Dorsolateral prefrontal cortex (tissue), 122 donors: ENCODE measurements at places on chromosomes 4 and X. TPM values are rescaled to one million over a fixed set of nuclear protein-coding genes. Genes with fewer than 3 reads are reported as not detected.

- no peak for DNase-seq
Measured at GRCh38 chr4:39390603-39391002, 16.1 kb upstream of the KLB start.

- DNase-seq: no peak
Measured at GRCh38 chr4:81084029-81084428, 53.5 kb downstream of the BMP3 start.

- no peak for DNase-seq
Measured at GRCh38 chr4:183909801-183910200, 4.7 kb downstream of the STOX2 start.

GRCh38 chr4:47413521-47413920 lies 50.0 kb downstream of the COMMD8 start:
- DNase-seq: no peak

DNA sequence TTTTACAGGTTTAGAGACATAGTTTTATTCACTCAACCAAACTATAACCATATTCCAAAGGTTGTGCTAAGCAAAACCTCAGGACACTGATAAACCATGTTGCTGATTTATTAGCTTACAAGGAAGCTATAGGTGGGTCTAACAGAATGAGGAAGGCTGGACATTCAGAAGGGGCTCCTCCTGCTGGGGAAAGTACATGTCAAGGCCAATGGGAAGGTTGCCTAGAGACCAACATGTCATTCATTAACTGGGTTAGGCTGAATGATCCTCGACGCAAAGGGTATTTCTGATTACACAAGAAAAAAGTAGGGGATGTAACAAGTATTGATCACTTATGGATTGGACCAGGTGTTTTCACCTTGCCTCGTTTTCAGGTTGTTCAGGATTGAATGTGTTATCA lies 30.3 kb downstream of the SLC10A6 start:
- DNase-seq: no peak

DNA sequence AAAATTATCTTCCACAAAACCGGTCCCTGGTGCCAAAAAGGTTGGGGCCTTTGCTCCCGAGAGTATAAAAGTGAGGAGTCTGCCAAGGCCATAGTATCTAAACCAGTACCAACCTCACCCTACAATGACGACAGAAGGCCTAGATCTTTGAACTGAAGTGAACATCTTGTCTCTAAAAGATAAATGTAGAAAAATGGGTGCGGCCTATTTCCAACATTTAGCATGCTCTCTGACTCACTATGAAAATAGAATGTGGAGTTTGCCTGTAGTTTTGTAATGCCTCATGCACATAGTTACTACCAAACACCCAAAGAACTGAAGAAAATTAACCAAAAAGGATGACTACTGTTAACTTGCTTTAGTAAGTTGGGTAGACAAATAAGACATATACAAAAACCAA lies 218.4 kb downstream of the SLITRK2 start:
- no peak for DNase-seq

DNA sequence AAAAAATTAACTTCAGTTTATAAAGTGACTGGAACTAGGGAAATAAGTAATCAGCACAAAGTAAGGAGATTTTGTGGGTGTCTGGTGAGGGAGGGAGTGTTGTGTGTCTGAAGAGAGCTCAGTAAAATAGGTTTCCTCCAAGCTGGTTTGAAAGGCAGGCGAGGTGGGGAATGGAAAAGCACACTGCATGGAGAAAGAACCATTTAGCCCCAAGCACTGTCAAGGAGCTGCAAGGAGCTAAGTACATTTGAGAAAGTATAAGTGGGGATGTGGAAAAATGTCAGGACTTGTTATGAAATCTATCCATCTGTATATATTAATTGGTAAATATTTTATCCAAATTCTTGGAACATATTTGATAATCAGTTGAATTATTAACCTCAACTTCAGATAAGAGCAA lies 956 bp downstream of the C4orf51 start:
- DNase-seq: no peak

DNA sequence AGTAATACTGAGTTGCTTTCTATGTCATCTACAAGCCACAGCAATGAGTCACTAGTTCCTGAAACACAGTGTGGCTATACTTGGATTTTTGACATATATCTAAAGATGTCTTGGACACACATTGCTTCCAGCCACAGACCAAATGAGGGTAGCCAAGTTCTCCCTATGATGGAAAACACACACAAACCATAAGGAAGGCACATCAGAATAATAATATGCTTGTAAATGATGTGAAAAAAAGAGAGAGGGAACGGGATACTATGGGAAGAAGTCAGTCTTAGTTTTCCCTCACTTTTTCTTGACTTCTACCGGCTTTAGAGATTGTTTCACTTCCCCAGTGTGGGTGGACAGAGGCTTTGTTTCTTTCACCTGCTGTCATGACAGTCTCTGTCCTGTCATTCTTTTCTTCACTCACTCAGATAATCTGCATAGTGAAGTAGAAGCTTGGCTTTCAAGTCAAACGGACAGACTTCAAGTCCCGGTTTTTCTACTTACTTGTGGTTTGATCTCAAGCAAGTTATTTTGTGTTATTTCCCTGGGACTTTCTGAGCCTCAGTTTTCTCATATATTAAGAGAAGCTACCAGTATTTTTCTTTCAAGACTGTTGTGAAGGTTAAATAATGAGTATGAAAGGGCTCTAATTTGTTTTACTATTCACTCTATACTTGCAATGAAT lies 34.7 kb downstream of the P2RY10 start:
- no peak for DNase-seq

DNA sequence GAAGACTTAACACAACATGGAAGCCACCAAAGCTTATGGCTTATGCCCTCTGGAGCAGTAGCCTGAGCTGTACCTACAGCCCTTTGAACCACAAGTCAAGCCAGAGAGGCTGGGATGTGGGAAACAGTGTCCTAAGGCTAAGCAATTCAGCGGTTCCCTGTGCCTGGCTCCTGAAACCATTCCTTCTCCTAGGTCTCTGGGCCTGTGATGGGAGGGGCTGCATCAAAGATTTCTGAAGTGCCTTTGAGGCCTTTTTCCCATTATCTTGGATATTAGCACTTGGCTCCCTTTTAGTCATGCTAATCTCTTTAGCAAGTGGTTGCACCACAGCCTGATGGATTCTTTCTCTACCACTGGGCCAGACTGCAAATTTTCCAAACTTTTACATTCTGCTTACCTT lies 140.5 kb upstream of the NUDT10 start:
- DNase-seq: no peak

- no peak for DNase-seq
Measured at GRCh38 chr4:169071747-169072146, 61.7 kb upstream of the CBR4 start.

GRCh38 chrX:66015152-66015831 lies 24.6 kb downstream of the VSIG4 start:
- DNase-seq: no peak

DNA sequence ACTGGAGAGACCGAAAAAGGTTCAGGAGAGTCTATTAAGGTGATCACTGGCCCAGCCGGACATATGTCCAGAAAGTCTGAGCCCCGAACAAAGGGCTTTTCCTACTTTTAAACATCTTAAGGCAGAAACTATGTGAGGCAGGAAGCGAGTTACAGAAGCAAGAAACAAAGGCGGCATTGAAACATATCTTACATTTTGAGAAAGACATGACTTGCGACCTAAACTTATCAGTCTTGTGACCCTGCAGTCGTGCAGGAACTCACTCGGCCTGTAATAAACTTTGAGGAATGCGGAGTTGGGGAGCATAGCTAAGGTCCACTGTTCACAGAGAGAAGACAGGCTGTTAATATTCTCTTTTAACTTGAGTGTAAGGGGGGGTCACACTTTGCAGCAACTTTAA lies 158.7 kb downstream of the TBX22 start:
- DNase-seq: no peak

Gene GPR78
- 0.93 TPM for total RNA-seq

Gene AKAP14
- not detected for total RNA-seq

Gene HPSE
- 2.3 TPM for total RNA-seq

Gene TIGD4
- total RNA-seq: 1.8 TPM

Gene VEGFC
- 2.4 TPM for total RNA-seq
